ENCODE measurements at places on chromosomes 5 and 9. TPM values are rescaled to one million over a fixed set of nuclear protein-coding genes. Genes with fewer than 3 reads are reported as not detected.

The TCF7 gene
- total RNA-seq, result 2.5 TPM

The IL4 gene
- not detected for total RNA-seq

The SEMA5A gene
- 0.04 TPM for total RNA-seq

The OTULINL gene
- 0.42 TPM for total RNA-seq

The ABHD17B gene
- total RNA-seq, result 16.7 TPM

DNA sequence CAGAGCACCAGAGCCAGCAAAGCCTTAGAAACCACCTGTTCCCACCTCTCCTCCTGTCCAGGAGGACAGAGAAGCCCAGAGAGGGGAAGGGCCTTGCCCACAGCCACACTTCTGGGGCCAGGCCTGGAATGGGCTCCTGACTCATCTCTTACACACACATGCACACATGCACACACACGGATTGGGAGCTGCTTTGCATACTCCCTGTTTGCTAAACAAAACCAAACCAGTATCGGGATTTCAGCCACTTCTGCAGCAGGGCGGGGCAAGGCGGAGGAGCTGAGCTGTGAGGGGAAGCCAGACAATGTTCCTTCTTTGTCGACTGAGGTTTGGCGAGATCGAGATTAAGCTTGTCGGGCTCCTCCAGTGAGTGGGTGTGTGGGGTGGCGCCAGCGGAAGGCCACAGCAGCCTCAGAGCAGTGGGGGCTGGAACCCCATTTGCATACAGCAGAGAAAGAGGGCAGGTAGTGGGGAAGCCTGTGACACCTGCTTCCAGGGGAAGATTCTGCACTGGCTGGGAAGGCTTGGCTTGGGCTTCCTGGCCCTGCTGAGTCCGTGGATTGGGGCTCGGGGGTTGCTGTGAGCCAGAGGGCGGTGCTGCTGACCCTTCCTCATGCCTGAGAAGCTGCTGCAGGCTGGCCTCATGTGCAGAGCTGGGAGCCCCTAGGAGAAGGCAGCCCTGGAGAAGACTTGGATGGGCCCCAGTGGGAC, 16.1 kb downstream of the GFI1B start:
- no peak for DNase-seq

- no peak for DNase-seq
These were observed 161.3 kb downstream of the DRD1 start for GRCh38 chr5:175282611-175283225.

DNA sequence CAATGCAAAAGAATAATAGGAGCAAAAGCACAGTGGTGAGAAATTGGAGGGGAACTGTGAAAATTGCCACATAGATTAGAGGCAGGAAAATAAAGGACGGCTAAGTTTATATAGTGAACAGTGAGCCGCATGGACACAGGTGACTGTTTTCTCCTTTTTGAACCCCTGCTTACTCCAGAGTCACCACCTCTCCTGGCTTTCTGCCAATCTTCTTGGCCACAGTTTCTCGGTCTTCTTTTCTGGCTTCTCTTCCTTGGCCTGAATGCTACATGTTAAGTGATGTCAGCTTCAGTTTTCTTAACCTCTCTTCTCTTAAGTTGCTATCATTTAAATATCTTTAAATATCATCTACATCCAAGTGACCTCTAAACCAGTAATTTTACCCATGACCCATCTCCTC, 47.3 kb upstream of the CDKN2B start:
- DNase-seq, result no peak

- DNase-seq, result no peak
These were observed 252.4 kb upstream of the WWC1 start for GRCh38 chr5:168039039-168039438.

DNA sequence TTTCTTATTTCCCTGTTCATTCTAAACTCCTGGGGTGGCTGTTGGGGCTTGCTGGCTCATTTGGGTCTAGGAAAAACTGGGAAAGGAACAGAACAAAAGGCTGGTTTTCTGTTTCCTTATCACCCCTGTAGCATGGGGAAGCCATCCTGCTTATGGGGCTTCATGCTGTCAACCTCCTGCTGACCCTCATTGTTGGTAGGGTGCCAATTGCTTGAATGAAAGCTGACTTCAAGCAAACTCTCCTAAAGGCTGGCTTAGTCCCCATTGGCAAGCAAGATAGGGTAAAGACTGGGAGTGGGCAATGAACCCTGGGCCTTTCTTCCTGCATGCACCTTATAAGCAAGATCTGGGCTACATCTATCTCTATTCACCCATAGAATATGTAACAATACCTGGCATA, 511.6 kb downstream of the DMAC1 start:
- no peak for DNase-seq

DNA sequence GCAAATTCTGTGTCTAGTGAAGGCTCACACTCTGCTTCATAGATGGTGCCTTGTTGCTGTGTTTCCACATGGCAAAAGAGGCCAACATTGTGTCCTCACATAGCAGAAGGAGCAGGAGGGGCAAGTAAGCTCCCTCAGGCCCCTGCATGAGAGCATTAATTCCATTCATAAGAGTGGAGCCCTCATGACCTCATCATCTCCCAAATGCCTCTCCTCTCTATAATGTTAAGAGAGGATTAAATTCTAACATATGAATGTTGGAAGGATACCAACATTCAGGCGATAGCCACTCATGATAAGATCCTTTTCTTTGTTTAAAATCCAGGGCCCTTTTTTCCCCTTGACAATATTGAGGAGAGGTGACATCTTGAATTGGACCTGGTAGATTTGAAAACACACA, 35.2 kb upstream of the PAM start:
- DNase-seq, result no peak

GRCh38 chr5:138257583-138257982, 16.8 kb downstream of the GFRA3 start:
- no peak for DNase-seq

GRCh38 chr5:129027260-129027659, 62.0 kb downstream of the SLC27A6 start:
- DNase-seq, result no peak

DNA sequence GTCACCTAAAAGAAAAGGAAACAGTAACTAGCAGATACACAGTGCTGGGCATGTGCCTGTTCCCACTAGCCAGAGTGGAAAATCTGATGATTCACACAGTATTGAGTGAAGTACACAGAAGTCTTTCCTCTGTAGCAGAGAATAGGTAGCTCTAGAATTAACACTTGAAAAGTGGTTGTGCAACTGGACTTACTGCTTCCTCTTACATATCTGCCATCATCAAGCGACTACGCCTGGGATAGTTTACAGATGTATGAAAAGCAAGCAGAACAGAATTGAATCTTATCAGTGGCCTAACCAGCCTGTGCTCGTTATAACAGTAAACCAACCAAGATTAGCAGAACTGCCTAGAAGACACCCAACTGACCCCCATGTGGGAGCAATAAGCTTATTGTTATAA, 130.6 kb downstream of the DTWD2 start:
- DNase-seq, result no peak

GRCh38 chr5:37272511-37272910, 23.3 kb upstream of the CPLANE1 start:
- no peak for DNase-seq

GRCh38 chr9:137078701-137079400, 1.5 kb downstream of the UAP1L1 start:
- no peak for DNase-seq

DNA sequence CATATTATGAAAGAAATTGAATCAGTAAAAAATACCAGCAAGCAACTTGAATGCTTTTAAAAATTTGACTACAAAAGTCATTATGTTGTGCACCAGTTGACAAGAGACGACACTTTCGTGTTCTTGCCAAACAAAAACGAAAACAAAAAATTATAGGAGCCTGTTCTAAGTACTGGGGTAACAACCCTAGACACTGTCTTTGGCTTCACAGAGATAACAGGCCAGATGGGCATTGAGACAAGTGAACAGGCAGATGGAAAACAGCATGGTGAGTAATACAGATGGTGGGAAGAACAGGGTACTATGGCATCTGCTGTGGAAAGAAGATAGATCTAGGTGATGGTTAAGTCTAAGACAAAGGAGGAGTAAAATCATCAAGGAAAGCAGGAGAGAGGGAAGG, 99.0 kb downstream of the CDH12 start:
- DNase-seq, result no peak

DNA sequence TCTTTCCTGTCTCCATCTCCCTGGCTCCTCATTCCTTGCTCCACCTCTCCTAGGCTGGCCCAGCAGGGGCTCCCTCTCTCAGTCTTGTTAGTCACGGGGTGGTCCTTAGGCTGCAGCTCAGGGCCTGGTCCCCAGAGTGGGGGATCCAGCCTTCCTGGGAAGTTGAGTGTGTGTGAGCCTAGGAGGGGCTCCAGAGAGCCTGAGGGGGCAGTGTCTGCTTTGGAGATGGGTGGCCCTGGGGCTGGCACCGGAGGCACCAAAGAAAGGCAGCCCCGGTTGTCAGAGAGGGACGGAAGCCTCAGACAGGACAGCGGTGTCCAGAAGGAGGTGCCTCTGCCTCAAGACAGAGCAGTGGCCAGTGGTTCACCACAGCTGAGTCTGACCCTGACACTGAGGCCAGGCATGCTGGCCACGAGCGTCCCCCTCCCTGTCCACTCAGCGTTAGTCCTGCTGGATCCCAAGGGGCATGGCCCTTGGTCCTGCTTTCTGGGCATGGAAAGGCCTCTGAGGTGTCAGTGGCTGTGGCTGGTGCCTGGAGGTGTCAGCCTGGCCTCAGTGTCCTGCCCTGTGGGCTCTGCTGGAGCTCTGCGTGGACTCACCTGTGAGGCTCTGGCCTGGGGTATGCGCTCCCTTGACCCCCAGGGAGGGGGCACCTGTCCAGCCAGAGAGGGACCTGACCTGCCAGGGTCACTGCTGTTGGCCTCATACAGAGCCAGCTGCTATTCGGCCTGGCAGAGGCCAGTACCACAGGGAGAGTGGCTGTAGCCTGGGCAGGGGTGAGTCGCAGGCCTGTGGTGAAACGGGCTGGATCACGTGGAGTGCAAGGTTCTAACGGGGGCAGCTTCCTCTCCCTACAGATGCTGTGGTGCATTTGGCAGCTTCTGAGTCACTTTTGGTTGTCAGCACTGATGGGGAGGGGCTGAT, 130.6 kb downstream of the CACNA1B start:
- DNase-seq, result no peak

DNA sequence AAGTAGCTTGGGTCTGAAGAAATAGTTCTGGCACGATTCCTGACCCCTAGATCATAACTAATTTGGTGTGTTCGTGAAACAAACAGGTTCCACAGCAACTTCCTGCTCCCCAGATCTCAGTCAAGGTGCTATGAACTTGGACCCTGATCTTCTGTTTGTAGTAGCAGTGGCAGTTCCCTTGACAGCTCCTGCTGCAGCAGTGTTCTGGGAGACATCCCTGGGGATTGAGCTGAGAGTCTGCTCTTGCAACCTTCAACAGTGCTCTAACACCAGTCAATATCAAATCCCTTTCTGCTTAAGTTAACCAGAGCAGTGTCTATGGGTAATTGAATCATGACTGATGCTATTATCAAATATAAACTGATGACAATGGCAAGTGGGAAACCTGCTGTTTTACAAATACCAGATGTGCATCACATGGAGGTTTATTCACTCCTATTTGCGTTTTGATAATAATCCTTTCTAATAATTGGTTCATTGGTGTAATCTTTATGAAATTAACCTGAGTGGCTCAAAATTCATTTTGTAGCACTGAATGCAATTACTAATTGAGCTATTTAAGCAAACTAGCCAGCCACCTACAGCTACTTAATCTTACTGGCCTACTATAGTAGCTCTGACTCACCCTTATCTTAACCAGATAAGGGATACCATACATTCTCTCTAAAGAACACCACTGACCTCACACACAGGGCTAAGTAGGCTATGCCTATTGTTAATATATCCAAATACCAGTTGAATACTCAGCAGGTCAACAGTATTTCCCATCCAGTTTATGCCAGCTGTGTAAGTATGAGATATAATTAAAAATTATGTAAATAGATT, 21.9 kb downstream of the KDM4C start:
- DNase-seq, result peak; percentile 89

Data from endothelial cell of umbilical vein (primary cell).